Cardiac septum (tissue), 1 donor: ENCODE measurements at places on chromosomes 13 and 19.
A peak's percentile ranks its signal among the peaks of the same experiment; 100 is the strongest.

GRCh38 chr19:13983213-13983889 lies 22.8 kb downstream of the RFX1 start:
- DNase-seq: no peak

- no peak for DNase-seq
Measured at GRCh38 chr13:21232196-21232595, 55.7 kb downstream of the MRPL57 start.

GRCh38 chr13:34430294-34430693 lies 511.8 kb upstream of the NBEA start:
- DNase-seq: no peak

GRCh38 chr19:29858000-29858596 lies 46.3 kb downstream of the CCNE1 start:
- peak; percentile 71 for DNase-seq

- DNase-seq: peak; percentile 100
Measured at GRCh38 chr13:45341034-45341798, at the start of gene TPT1. Gene TPT1, minus strand, starts transcription at chr13:45341183. Its CDS starts 114 bp downstream, at chr13:45341069.

DNA sequence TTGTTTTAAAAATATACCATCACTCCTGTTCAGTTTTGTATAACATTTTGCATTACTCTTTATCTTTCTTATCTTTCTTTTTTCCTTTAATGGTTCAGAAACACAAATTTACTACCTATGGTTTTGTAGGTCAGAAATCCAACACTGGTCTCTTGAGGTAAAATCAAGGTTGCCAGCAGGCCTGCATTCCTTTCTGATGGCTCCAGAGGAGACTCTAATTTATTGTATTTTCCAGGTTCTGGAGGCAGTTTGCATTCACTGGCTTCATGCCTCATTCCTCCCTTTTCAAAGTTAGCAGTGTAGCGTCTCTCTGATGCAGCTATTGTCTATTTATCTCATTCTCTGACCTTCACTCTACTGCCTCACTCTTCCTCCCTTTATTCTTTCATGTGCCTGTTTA lies 767.4 kb downstream of the SLITRK6 start:
- DNase-seq: no peak

DNA sequence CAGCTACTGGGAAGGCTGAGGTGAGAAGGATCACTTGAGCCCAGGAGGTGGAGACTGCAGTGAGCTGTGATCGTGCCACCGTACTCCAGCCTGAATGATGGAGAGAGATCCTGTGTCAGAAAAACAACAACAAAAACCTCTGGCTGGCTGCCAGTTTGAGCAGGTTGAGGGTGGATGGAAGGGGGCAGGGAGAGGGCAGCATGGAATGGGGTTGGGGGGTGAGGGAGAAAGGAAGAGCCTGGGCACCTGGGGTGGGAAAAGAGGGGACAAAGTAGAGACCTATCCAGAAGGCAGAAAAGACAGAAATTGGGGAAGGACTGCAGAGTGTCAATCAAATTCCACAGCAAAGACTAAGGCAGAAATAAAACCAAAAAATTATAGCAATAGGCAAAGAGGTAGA lies 4.7 kb downstream of the SLC1A5 start:
- DNase-seq: no peak

- no peak for DNase-seq
Measured at GRCh38 chr13:37640499-37640898, 41.9 kb upstream of the POSTN start.

- no peak for DNase-seq
Measured at GRCh38 chr13:95603887-95604555, 40.5 kb downstream of the DZIP1 start.

DNA sequence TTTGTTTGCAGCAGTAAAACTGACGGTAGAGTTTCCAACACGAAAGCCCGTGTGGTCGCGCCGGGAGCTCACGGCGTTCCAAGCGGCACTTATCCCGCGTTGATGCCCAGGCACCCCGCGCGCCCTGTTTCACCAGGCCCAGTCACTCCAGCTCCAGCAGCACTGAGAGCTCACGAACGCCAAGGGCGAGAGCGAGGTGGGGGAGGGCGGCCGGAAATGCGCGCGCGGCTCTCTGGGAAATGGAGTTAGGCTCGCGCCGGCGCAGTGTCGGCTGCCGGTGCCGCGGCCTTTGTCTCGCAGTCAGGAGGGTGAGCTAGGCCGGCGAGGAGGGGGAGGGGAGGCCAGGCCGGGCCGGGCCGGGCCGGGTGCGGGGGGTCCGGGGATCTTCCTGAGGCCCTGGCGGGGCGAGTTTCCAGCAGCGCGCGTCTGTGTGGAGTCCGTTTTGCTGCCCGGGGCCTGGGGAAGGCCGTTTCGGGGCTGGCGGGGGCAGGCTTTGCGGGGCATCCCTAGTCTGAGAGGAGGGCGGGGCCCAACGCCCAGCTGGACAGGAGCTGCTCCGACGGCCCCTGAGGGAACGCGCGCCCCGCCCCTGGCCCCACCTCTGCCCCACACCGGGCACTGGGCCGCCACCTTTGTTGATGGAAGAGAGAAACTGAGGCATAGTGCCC lies at the start of gene ZNF135:
Gene ZNF135 (plus strand): TSS at position 280 of the 668 bp plus-strand sequence. CDS start 721 bp downstream, outside the sequence.
- peak; percentile 91 for DNase-seq

DNA sequence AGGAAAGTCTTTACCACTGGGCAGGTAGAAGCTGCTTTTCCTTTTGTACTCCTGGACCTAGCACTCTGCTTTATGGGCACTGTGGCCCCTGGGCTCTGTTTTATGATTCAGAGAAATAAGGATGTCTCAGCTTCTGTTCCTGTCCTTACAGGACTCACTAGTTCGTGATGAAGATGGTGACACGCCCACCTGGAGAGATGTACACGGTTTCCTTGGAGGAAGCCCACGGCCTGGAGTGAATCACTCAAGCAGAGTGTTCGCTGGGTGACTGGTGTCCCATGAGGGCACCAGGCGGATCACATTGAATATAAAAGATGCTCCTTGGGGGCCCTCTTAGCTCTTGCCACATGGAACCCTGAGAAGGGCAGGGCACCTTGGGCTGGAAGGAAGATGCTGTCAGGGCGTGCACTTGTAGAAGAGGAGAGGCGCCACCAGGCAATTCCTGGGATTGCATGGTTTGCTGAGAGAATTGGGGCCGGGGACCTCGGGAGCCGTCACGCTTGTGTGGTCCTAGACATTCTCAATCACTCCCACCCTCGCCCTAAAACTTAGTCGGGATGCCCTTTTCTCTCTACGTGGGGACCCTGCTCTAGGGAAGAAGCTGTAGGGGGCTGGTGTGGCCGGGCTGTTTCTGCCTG lies 202.6 kb downstream of the TSHZ3 start:
- no peak for DNase-seq

GRCh38 chr19:11387162-11388034 lies 3.3 kb upstream of the EPOR start:
- DNase-seq: no peak

DNA sequence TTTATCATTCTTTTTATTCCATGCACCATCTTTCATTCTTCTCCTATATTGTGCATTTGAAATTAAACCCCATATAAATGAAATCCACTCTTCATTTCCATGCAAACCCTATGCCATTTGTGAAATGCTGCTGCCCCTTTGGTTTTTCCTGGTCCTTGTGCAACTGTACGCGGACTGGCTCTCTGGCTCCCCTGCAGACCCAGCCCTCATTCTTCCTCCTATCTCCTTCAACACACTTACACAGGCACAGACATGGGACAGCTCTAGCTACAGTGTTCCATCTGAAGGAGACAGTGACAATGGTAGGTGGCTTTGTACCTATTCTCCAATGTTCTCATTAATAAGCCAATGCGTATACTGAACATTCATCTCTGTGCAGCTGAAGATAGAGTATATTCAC lies 81.6 kb downstream of the ESD start:
- DNase-seq: no peak

- DNase-seq: no peak
Measured at GRCh38 chr13:91247768-91248167, 99.7 kb upstream of the MIR17HG start.

DNA sequence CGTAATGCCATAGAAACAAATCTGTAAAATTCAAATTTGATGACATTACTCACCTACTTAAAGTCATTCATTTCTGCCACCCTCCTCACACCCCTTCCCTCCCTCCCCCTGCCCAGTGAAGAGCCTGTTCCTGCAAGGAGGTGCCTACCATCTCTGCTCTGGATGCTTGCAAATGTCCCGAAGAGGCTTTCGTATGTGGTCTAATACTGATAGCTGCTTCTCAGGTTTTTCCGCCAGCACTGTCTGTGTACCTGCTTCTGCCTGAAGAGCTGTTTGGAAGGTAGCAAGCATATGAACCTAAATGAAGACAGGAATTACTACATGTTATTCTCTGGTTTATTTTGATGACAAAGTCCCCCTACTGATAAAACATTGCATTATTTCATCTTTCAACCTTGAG lies 57.1 kb downstream of the GPALPP1 start:
- no peak for DNase-seq

- DNase-seq: no peak
Measured at GRCh38 chr13:51004918-51005460, 95.4 kb downstream of the RNASEH2B start.

- DNase-seq: no peak
Measured at GRCh38 chr19:55483706-55484592, 1.0 kb upstream of the NAT14 start.
